ENCODE measurements at places on chromosomes 3 and 15. TPM values are rescaled to one million over a fixed set of nuclear protein-coding genes. Genes with fewer than 3 reads are reported as not detected.

CNTN3 gene
- polyA plus RNA-seq: 6.6 TPM

ALG1L2 gene
- polyA plus RNA-seq: 1.3 TPM

CATSPER2 gene
- polyA plus RNA-seq: 5.2 TPM

GRK7 gene
- polyA plus RNA-seq: 0.11 TPM

FES gene
- 11.3 TPM for polyA plus RNA-seq

LMOD3 gene
- polyA plus RNA-seq: 0.14 TPM

DOCK3 gene
- 2.2 TPM for polyA plus RNA-seq

LEKR1 gene
- 2.6 TPM for polyA plus RNA-seq

CCR9 gene
- not detected for polyA plus RNA-seq

TRAT1 gene
- 0.07 TPM for polyA plus RNA-seq

TMCC1 gene
- 25.3 TPM for polyA plus RNA-seq

MAGEF1 gene
- 85.7 TPM for polyA plus RNA-seq

HYKK gene
- 9.8 TPM for polyA plus RNA-seq

OR5H2 gene
- not detected for polyA plus RNA-seq

TTC21A gene
- polyA plus RNA-seq: 8.4 TPM

IFT122 gene
- polyA plus RNA-seq: 62.5 TPM

TCTA gene
- 36.7 TPM for polyA plus RNA-seq

DNASE1L3 gene
- 9.4 TPM for polyA plus RNA-seq

DCLK3 gene
- polyA plus RNA-seq: 1.5 TPM

RPL22L1 gene
- 83.3 TPM for polyA plus RNA-seq

SLC12A8 gene
- 8.3 TPM for polyA plus RNA-seq

ECE2 gene
- not detected for polyA plus RNA-seq

GASK1A gene
- 4.1 TPM for polyA plus RNA-seq

GNB4 gene
- polyA plus RNA-seq: 29.3 TPM

SNX22 gene
- polyA plus RNA-seq: 1.6 TPM

TMEM108 gene
- 2.4 TPM for polyA plus RNA-seq

GOLGA6L10 gene
- polyA plus RNA-seq: 0.95 TPM

DPPA4 gene
- 2.9 TPM for polyA plus RNA-seq

ROPN1B gene
- polyA plus RNA-seq: 0.68 TPM

SLC4A7 gene
- 32.1 TPM for polyA plus RNA-seq

STRIT1 gene
- 0.81 TPM for polyA plus RNA-seq

CYP1A1 gene
- 0.12 TPM for polyA plus RNA-seq

HRG gene
- polyA plus RNA-seq: 1.8 TPM

GOLGA8T gene
- not detected for polyA plus RNA-seq

NOX5 gene
- 1.3 TPM for polyA plus RNA-seq

GOLGA8S gene
- polyA plus RNA-seq: 0.79 TPM

STX19 gene
- polyA plus RNA-seq: 0.35 TPM

CRYGS gene
- polyA plus RNA-seq: 11.2 TPM

Measured in renal cortex interstitium (tissue), 15 donors.